ENCODE measurements at places on chromosomes 2 and 18.

- no peak for DNase-seq
Observed at GRCh38 chr2:159939946-159940345, 122.5 kb downstream of the PLA2R1 start.

DNA sequence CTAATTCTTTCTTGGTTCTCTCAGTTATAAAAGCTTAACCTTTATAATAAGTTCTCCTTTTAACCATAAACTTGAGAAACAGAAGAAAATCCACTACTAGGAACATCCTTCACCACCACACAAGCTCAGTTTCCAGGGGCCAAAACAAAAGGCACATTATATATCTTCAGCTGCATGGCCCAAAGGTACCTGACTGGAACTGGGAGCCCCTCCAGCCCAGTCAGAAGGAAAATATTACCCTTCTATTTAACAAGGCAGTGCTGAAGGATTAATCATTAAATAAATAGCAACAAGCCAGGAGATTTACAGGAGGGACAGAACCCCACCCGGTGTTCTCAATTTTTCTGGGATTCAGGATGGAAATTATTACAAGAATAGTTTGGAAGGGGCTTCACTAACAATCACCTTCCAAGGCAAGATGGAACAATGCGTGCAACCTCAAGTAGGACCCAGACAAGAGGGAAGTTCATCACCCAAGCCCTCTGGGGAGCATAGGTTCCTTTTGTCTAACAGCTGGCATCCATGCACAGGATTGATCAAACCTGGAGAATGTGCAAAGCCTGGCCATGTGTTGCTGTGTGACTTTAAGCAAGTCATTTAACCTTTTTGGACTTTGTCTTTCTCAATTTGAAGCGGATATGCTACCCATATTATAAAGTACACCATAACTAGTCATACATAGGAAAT lies 159.6 kb upstream of the SETBP1 start:
- DNase-seq, result no peak

- DNase-seq, result no peak
Observed at GRCh38 chr18:62335494-62335893, 10.4 kb downstream of the TNFRSF11A start.

DNA sequence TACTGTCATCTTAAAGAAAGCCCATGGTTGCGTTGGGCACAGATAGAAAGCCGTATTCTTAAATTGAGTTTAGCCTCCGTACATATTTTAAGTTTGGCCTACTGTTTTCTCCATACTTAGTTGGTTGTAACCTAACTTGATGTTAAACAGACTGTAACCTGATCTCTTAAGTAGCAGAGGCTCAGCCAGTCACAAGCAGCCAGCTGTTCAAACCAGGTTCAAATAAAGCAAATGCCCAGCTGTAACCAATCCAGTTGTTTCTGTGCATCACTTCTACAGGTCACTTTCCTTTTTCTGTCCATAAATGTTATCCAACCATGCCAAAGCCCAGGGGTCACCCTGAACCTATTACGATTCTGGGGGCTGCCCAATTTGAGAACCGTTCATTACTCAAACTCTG lies 10.0 kb upstream of the THADA start:
- DNase-seq, result no peak

DNA sequence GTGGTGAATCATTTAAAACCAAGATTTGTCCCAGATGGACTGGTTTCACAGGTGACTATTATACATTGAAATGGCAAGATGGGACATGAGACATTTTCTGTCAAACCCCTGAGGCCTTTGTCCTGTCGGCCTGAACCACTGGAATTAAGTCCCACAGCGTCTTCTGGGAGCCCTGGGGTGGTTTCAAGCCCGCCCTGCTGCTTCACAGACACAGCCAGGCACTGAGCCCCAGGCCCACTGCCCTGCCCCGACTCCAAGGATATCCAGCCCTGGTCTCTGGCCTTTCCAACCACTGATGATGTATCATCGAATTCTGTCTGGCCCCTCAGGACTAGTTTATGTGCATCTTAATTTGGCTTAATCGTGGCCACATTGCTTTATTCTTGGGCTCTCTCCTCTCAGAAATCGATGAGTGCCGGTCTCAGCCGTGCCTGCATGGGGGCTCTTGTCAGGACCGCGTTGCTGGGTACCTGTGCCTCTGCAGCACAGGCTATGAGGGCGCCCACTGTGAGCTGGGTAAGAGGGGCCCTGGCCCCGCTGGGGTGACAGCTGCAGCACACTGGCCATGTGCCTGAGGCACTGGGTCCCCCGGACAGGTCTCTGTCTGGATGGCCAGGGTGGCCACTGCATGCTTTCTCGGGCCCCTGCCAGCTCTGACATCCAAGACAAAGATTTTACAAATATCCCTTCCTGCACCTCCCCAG lies 39.5 kb downstream of the MTERF4 start:
- no peak for DNase-seq

GRCh38 chr2:236659758-236660150 lies 90.1 kb downstream of the ACKR3 start:
- DNase-seq, result peak; percentile 3

- DNase-seq, result no peak
Observed at GRCh38 chr2:122341007-122341406, 585.6 kb downstream of the TSN start.

DNA sequence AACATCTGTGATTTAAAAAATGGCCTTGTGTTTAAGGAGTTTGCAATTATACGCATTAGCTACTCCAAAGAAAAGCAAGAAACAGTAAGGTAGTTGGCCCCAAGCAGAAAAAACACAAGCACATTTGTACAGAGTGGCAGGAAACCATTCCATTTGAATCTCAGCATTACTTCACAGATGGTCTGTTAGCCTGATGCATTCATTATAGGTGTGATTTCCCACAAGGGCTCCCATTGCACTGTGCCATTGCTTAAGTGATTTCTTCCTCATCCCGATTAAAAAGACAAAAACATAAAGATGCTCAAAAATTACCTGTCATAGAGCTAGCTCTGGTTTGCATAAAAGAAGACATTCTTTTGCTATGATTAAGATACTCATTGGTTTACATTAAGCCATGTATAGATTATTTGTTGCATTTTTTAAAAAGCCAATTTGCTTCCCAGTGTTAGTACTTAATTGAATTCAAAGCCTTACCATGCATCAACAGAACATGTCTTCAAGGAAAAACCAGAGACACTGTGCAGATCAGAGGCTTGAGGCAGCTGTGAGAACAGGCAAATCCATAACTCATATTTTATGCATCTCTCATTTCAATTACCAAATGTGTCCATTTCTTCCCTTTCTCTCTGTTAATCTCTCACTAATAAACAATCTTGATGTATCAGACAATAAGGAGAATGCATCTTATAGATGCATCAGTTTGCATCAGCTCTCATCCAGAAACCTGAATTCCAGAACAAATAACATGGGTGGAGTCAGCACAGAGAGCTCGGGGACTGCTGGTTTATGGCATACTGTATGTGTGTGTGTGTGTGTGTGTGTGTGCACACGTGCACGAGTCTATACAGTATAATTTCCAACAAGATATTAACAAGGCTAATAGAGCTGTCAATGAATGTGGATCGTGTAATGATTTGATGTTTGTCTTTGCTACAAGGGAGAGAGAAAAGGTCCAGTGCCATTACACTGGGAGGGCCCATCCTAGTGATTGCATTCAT lies 558.6 kb upstream of the HS6ST1 start:
- no peak for DNase-seq

DNA sequence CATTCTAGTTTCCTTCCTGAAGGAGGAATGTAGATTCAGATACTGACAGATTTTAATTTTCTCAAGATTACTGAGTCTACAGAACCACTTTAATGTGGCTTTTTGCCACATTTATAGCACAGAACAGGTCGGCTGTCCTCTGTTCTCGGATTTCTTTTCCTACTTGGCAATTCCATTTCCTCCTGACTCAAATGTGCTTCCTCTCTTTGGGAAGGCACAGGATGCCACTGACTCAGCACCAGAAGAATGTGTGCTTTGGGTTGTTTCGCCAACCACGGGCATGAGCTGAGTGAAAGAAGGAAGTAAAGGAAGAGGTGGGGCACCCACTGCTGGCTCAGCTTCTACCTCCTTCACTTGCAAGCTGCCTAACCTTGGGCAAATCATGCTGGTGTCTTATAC lies 970.6 kb upstream of the ACVR2A start:
- no peak for DNase-seq

DNA sequence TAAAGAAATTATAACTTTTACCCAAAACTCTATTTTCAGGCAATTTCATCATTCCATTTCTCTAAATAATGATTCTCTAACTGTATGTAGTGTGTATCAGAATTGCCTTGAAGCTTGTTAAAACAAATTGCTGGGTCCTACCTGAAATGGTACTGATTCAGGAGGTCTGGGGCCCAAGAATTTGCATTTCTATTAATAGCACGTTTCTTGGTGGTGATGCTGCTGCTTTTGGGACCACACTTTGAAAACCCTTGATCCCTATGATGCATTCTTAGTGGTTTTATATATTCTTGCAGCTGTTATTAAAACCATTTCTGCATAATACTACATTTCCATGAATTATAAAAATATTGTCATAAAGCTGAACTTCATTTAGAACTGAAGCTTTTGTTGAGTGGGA lies 140.7 kb downstream of the NCK2 start:
- DNase-seq, result no peak

- DNase-seq, result no peak
Observed at GRCh38 chr18:45793264-45793965, 32.1 kb upstream of the SIGLEC15 start.

- DNase-seq, result no peak
Observed at GRCh38 chr2:152701198-152701597, 16.1 kb downstream of the PRPF40A start.

DNA sequence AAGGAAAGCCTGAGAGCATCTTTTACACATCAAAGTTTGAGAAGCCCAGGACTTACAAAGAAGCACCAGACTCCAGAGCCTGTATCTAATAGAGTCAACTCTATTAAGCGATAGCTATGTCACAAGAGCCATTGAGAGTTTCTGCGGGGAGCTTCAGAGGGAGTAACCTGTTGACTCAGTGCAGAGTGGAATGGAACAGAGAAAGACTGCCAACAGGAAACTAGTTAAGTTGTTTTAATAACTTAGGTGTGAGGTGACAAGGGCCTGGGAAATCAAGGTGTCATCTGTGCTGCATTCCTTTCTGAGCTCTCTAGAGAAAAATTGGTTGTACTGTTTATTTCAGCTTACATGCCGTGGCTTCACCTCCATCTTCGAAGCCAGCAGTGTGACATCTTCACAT lies 513.8 kb upstream of the POU3F3 start:
- no peak for DNase-seq

DNA sequence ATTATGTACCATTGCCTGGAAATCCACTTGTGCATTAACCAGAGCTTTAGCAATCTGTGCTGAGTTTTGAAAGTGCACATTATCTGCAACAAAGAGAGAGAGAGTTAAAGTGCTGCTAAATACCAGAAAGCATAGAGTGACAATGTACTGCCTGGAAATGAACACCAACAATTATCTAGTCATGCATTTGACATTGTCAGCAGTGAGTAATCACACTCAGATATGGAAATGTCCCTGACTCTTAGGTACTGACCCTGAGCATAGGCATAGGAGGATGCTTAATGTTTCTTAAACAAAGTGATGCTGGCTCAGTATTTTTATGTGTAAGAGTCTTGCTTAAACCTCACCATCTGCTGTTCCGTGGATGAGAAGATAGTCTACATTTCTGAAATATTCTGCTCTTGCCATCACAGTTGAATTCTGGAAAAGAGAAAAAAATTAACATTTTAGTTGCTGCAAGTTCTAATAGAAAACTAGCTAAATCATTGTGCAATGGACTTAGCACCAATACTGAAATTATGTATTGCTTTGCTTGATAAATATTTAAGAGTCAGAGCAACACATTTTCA lies 20.8 kb upstream of the GCG start:
- DNase-seq, result no peak

DNA sequence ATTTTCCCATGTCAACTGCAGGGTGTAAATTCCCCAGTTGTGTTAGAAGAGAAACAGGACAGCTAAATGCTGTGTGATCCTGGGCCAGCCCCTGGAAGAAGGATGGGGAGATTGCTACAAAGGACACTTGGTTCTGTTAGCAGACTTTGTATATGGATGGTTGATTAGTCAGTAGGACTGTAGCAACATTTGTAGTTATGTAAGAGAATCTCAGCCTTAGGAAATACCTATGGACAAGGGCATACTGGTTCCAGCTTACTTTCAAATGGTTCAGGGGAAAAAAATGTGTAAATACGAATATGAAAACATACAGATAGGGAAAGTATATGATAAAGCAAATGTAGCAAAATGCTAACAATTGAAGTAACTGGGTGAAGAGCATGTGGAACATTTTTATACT lies 47.6 kb downstream of the GNAL start:
- no peak for DNase-seq

DNA sequence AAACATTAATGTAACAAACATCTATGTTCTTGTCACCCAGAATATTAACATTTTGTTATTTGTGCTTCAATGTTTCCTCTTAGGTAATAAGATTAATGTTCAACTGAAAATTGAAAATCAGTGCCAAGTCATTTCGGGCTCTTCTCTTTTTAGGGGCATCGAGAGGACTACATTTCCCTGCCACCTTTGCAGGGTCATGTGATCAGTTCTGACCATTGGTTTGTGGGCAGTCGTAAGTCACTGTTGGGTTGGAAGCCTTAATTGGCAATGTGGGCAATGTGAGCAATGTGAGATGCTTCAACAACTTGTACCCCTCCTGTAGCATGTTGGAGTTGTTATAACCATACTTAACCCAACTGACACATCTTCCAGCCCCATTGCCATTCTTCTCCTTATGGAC lies 10.1 kb upstream of the CYRIA start:
- DNase-seq, result no peak

DNA sequence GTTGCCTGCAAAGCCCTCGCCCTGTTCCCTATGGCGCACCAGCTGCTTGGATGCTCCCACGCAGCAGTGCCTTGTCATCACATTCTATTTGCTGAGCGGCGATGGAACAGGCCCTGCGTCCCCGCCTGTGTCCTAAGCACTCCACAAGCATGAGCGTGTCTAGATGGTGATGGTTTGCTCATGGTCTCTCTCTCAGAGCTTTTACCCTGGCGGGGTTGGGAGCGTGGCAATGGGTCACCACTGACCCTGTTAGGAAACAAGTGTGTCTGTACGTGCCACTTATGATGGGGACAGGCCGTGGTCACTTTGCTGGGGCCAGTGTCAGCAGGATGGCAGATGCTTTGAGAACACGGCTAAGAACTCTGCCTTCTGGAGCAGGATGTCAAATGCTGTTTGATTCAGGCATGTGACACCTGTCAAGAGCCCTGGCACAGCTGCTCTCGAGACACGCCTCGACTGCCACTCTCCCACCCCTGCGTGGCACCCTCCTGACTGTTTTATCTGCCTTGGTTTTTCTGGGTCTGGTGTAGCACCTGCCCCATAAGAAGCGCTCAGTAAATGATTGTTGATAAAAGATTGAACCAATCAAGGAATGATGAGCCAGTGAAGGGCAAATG lies 44.2 kb downstream of the RRM2 start:
- no peak for DNase-seq

All from tibial nerve (tissue), 4 donors.